ENCODE measurements at places on chromosomes 4 and X. TPM values are rescaled to one million over a fixed set of nuclear protein-coding genes. Genes with fewer than 3 reads are reported as not detected.
A peak's percentile ranks its signal among the peaks of the same experiment; 100 is the strongest.

- no peak for DNase-seq
Observed at GRCh38 chr4:101807351-101807750, 16.8 kb downstream of the BANK1 start.

DNA sequence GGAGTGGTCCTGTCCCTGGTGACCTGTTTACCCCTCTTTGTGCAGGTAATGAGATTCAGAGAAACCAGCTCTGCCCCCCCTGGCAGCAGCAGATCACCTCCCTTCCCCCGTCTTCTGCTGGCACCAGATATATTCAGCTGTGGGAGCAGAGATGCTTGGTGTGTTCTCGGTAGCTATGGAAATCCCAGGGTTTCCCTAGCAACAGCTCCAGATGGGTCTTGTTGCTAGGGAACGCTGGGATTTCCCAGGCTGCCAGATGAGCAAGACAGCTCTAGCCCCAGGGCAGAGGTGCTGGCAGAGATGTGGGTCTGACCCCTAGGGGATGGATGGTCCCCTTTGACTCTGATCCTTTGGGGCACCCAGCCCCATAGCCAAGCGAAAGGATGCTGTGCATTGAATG lies 20.2 kb downstream of the CETN2 start:
- no peak for DNase-seq

DNA sequence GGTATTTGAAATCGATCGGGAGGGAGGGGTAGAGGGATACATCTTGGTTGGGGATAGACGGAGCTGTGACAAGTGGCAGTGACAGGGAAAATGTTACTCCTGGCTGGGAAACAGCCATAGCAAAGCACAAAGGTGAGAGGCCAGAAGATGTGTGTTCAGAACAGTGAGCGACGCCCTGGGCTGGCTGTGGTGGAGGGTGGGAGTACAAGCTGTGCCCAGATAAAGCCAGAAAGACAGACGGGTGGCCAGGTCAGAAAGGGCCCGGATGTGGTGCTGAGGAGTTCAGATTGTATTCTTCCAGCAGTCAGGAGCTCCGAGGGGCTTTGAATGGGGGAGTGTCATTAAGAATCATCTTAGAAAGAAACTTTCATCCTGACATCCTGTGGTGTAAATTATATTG lies 27.9 kb downstream of the CCDC149 start:
- DNase-seq = no peak

- DNase-seq = peak; percentile 62
Observed at GRCh38 chrX:135931644-135932487, 38.4 kb downstream of the SAGE1 start.

- DNase-seq = no peak
Observed at GRCh38 chr4:72679666-72680065, 110.6 kb upstream of the ADAMTS3 start.

Gene SLC2A9
- 18.7 TPM for total RNA-seq

Gene CDS1
- total RNA-seq = 0.14 TPM

Data from right cardiac atrium (tissue), 5 donors.